ENCODE measurements at places on chromosomes 5 and 9.
A peak's percentile ranks its signal among the peaks of the same experiment; 100 is the strongest.

GRCh38 chr9:70534061-70534460, 119.6 kb upstream of the KLF9 start:
- no peak for DNase-seq

DNA sequence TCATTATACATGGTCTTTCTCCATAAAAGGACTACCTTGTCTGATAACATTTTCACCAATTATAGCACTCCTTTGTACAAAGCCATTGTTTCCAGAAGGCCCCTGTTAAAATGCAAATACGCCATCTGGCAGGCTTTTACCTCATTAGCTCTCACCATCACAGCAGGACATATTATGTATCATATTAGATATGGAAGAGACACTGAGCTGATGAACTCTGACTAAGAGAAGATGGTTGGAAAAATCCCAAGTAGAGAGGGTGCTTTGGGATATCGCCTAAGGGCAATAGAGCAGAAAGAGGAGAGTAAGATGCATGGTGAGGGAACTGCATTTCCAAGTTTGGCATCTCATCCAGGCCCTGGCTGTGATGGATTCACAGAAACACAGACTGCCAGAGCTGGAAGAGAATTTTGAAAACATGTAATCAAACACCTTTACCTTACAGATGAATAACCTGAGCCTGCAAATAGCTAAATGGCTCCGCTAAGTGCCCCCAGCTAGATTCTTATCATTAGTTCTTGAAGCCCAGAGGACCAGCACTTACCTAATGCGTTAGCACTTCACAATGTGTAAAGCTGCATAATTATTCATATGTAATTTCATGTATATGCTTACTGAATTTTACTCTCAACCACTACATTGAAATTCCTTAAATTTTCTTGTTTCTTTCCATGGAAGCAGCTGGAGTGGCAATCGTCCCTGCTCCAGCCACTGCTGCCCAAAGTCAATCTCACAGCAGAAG, 393.6 kb upstream of the IZUMO3 start:
- DNase-seq = peak; percentile 81

- no peak for DNase-seq
Observed at GRCh38 chr9:83472221-83472665, 66.0 kb downstream of the FRMD3 start.

GRCh38 chr9:87701931-87702421, 23.9 kb upstream of the CTSL start:
- DNase-seq = peak; percentile 53

GRCh38 chr9:6630502-6631206, 14.9 kb downstream of the GLDC start:
- peak; percentile 23 for DNase-seq

DNA sequence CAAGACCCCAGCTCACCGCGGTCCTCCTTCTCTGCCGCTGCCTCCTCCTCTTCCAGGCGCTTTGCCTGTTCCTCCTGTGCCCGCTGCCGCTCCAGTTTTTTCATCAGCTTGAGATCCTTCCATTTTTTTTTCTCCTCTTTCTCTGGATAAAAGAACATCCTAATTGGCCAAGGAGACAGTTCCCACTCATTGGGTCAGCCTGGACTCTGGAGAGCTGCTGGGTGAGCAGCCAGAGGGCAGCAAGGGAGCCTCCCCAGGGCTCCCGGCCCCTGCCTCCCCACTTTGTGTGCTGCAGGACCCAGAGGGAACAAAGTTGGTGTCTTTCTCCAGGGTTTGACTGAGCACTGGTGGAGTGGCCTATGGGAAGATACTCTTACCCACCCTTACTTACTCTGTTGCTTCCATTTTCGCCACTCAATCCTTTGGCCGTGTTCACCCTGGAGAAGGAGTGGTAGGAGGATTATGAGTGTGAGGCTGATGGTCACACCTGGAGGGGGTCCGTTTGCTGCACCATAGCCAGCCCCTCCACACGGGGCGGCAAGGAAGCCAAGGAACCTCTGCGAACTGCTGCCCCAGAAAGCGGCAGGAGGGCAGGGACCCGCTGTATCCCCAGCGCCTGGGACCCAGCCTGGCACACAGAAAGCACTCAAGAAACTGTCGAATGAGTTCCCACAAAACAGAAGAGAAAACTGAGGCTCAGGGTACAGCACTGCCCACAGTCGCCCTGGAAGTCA, 708 bp downstream of the SPOUT1 start:
- DNase-seq = no peak

- no peak for DNase-seq
Observed at GRCh38 chr5:36953043-36953442, 76.5 kb downstream of the NIPBL start.

- DNase-seq = no peak
Observed at GRCh38 chr5:92041911-92042660, 659.0 kb upstream of the ARRDC3 start.

GRCh38 chr5:75265731-75266130, 29.1 kb upstream of the ANKRD31 start:
- peak; percentile 25 for DNase-seq

- DNase-seq = no peak
Observed at GRCh38 chr5:140113180-140113698, 670 bp upstream of the PURA start.

- no peak for DNase-seq
Observed at GRCh38 chr9:137879052-137879451, 1.5 kb downstream of the CACNA1B start.

DNA sequence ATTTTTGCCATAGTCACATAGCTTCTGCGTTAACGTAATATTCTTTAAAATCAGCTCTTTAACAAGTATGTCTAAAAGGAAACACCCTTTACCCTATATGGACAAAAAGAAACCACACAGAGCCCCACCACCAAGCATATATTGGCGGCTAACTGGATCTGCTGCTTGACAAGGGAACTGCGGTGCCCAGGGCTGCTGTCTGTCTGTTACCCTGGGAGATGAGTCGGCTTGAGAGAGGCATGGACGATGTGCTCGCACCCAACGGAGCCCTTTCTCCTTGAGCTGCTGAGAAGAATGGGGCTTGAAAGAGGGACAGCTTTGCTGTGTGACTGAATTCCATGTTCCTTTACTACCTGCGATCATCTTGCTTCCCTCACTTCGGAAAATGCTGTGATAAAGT, 158.6 kb upstream of the SHB start:
- peak; percentile 69 for DNase-seq

GRCh38 chr5:6279607-6280006, 98.7 kb downstream of the MED10 start:
- DNase-seq = no peak

DNA sequence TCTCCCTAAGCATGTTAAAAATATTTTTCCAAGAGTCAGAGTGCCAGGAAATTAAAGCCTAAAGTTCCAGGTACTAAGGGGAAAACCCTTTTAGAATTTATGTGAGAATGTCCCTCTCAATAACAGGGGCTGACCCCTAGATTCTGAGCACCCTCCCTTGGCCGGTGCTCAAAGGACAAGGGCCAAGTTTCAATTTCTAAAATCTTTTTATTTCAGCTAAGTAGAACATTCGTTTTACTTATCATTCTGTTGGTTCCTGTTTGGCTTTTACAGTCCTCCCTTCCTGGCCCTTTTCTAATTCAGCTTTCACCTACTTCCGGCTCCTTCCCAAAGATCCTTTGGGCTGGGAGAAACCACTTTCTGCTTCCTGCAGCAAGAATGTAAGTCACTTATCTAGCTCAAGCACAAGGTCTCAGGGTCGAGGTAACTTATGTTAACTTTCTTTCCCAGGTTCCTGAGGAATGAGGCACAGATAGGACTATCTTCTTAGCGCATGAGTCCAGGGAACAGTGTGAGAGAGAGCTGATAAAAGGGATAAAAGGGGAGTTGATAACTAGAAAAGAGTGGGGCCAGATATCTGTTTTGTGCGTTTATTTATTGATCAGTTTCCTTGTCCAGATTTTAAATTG, 34.6 kb upstream of the F2RL2 start:
- no peak for DNase-seq

DNA sequence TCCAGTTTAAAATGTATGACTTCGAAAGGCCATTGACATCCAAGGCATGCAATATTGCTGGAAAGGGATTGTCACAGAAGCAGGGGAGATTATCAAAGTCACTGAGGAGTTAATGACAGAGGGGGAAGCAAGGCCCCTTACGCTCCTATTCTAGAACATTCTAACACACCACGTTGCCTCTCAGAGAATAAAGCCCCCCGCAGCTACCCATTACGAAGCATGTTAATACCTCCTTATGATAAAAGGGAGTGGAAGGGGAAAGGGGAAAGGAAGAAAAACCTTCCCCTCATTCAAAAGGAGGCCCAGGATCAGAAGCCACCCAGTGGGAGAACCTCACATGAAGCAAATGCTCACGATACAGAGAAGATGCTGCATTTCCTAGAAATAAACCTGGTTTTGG, 213.6 kb downstream of the DAB2IP start:
- no peak for DNase-seq

GRCh38 chr5:174093123-174093522, 47.6 kb downstream of the NSG2 start:
- no peak for DNase-seq

DNA sequence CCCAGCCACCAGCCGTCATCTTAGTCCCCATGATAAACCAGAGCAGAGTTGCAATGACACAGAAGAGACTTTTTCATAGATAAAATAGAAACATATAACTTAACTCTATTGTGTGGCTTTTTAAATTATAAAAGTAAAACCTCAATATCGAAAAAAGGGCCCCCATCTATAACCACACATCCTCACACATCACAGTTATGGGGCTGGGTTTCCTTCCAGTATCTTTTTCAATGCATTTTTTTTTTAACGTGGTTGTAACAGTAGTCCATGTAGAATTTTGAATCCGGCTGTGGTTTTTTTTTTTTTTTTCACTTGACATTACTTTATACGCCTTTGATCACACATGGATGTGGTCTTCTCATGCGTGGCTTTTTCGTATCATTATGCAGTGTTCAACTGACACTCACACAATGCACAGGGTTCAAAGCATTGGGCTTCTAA, 77.4 kb downstream of the CFAP77 start:
- no peak for DNase-seq

DNA sequence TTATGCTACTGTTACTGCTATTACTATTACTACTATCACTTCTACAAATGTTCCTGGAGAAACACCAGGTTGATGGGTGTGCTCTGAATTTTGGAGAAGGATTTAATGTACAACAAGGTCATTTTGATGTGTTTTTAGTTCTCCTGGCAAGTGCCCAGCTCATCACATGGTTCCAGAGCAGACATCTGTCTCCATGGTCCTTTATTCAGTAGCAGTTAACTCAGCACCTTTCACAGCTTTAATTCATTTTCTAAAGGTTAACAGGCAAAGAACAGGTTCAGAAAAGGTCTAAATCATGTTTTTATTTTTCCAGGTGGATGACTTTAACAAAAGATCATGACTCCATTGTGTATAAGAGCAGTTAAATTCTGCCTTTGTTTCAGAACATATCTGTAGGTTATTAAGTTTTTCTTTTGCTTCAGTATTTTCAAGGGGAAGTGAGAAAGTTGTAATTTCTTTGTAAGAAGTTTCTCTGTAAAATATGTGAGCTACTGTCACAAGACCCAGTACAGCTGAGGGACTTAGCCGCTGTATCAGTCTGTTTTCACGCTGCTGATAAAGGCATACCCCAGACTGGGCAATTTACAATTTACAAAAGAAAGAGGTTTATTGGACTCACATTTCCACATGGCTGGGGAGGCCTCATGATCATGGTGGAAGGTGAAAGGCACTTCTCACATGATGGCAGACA, 41.9 kb downstream of the MTRR start:
- DNase-seq = no peak

GRCh38 chr5:34692786-34693185, 36.7 kb downstream of the RAI14 start:
- no peak for DNase-seq

DNA sequence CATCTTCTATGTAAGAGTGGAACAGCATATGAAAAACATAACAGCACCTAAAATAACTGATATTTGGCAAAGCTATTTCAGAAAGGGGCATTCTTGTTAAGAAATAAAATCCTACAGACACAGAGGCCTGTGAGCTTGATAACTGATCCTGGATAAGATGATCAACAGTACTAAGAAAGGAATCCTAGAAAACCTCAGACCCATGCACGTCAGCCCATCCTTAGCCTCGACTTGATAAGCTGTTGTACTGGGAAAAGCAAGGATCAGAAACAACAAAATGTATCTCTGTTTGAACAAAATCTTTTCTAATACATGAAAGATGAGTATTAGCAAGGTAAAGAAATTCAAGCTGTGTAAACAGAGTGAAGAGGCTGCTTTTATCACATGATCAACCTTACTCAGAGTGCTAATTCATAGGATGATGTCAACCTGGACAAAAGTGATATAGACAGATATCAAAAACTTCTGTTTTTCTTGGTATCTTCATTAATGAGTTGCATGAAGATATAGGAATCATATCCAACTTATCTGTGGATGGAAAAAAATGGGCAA, 15.2 kb downstream of the LIFR start:
- no peak for DNase-seq

DNA sequence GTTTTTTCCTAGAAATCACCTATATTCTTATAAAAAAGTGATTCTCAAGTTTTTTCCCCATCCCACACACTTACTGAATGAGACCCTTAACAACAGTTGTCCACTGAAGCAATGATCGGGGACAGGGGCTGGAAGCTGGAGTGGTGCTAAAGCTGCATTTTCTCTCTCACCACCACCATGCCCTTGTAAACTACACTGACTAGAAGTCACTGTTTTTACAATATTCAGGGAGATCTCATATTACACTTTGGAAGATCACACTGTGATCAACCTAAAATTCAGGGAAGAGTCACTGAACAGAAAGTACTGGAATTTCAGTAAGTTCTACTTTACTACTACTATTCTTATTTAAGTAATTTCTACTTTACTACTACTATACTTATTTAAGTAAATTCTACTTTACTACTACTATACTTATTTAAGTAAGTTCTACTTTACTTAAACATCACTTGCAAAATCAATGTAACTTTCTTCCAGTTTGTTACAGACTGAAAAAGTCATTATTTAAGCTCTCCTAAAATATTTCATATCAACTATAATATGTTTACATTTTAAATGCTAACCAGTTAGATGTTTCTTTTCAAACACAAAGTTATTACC, 164.3 kb downstream of the AGTPBP1 start:
- no peak for DNase-seq

DNA sequence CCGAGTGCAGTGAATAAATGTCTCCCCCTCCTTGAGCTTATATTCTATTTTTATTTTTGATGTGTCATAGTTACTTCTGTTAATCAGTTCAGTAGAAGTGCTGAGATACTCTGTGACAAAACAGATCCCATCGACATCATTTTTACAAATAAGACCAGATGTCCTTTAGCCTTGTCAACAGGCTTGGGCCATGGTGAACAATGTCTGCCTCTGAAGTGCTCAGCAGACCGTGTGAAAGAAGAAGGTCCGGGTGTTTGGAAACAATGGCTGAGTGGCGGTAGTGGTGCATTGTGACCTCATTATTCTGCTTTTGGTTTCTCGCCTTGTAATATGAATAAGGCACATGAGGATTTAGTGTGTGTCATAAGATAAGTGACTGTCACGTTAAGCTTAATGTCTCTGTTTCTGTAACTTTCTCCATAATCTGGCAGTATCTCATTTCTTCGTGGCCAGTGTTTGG, 71.2 kb downstream of the SYK start:
- peak; percentile 86 for DNase-seq

DNA sequence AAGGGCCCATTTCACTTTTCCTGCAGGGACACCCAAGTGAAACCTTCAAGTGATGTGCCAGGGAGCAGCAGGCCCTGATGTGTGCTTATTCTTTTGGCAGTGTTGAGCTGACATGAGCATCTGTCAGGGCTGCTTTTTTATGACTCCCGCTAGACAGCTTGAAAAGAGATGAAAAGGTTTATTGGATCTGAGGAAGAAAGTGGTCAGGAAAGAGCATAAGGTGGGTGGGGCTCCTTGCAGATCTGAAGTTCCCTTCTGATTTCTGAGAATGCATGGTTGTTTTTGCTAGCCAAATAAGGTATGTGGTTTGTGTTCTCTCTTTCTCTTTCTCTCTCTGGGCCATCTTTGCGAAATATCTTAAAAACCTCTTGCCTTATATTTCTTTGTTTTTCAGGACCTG, 316.1 kb downstream of the DMRT2 start:
- DNase-seq = no peak
